ENCODE measurements at places on chromosomes 2 and 18. TPM values are rescaled to one million over a fixed set of nuclear protein-coding genes. Genes with fewer than 3 reads are reported as not detected.
A peak's percentile ranks its signal among the peaks of the same experiment; 100 is the strongest.

- H3K4me3 ChIP-seq = no peak overlapping the region
- peaks cover 26% of the 10 kb centered on the region for H3K4me1 ChIP-seq
- H3K27me3 ChIP-seq = no peaks in the 10 kb centered on the region
- DNase-seq = no peak
- H3K36me3 ChIP-seq = no peaks in the 10 kb centered on the region
Measured at GRCh38 chr2:231211486-231211885, 13.1 kb downstream of the ARMC9 start.

DNA sequence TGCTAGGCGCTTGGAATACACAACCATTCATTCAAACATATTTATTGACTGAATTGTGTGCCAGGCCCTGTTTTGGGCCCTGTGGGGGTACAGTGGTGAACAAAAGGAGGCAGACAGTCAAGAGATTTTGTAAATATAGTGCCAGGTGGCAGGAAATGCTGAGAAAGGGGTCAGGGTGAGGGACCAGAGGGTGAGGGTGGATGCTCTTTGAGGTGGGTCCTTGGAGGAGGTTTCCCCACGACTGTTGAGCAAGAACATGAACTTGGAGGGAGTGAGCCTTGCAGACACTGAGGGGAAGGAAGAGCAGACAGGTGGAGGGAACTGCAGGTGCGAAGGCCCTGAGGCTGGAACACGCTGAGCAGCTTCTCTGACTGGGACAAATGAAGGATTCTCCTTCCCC lies 40.7 kb downstream of the ODC1 start:
- no peaks in the 10 kb centered on the region for H3K36me3 ChIP-seq
- peak overlapping the region; percentile 86 for H3K27ac ChIP-seq
- peaks cover 84% of the 10 kb centered on the region for H3K4me1 ChIP-seq
- no peak for DNase-seq

DNA sequence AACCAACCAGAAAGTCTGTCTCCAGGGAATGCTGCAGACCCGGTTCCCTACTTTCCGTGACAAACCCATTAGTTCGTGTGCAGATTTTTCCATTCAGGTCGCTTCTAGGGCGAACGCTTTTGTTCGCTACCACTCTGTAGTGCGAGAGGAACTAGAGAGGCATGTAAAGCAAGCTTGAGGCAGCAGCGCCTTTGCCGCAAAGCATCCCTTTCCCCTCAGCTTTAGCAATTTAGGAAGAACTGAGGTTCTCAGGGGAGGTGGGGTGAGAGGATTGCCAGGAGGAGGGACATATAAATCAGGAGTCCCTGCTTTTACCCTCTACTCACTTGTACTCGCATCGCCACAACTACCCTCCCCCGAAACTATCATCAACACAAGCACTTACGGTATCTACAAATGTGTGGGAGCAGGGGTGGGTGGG lies 748 bp upstream of the ZNF804A start:
- H3K27me3 ChIP-seq = peaks cover 3% of the 10 kb centered on the region
- H3K27ac ChIP-seq = no peak overlapping the region
- peaks cover 6% of the 10 kb centered on the region for H3K4me1 ChIP-seq
- H3K4me3 ChIP-seq = peak overlapping the region; percentile 64

GRCh38 chr2:96507957-96508520 lies 2.9 kb upstream of the NEURL3 start:
- DNase-seq = peak; percentile 84
- H3K27ac ChIP-seq = no peak overlapping the region
- H3K27me3 ChIP-seq = peaks cover 1% of the 10 kb centered on the region
- H3K4me1 ChIP-seq = peaks cover 20% of the 10 kb centered on the region

DNA sequence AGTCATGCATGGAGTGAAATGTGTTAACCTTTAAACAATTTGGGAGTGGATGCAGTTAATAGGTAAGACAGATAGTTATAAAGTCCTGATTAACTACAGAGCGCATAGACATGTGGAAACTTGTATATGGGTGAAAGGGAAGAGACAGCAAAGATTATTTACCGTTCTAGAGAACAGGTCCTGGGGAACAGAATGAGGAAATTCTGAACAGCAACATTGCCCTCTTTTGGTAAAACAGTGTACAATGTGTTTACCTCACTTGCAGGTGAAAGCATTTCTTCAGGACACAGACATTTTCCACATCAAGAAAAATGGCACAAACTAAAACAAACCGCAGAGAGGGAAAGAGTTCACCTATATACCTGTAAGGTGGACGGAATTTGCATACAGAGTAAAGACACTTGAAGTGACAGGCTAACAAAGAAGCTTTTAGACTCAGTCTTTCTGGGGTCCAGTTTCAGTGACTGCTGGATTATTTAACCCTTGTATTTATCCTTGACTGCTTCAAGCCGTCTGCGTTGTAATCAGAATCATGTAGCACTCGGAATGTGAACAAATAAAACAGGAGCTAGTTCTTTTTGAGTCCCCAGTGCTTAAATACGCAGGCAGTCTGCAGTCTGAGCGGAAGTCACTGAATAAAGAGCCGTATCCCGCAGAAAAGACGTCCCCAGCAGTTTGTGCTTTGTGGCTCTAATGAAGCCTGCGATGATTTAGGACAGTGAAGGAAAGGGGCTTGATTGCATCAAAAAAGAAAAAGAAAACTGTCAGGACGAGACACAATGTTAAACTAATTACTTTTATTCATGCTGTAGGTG lies 364.8 kb upstream of the GALNT5 start:
- no peaks in the 10 kb centered on the region for H3K36me3 ChIP-seq
- H3K27ac ChIP-seq = no peak overlapping the region
- H3K4me3 ChIP-seq = peak overlapping the region; percentile 23
- H3K4me1 ChIP-seq = peaks cover 6% of the 10 kb centered on the region
- H3K27me3 ChIP-seq = no peaks in the 10 kb centered on the region

DNA sequence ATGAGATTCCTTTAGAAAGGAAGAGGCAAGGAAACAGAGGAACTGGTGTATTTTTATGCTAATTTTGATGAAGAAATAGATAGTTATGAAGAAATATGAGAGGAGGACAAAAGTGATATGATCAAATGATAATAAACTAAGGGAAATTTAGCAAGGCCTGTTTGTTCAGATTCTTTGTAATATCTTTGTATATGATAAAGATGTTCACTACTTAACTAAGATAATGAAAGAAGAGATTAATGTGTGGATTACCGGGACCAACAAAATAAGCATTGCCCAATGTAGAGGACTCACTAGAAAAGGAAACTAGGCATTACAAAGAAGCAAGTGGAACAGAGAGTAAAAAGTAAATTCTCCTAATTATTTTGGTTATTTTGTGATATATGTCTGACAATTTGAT lies 99.0 kb upstream of the FIGN start:
- H3K4me3 ChIP-seq = no peak overlapping the region
- DNase-seq = no peak
- no peaks in the 10 kb centered on the region for H3K27me3 ChIP-seq
- no peak overlapping the region for H3K27ac ChIP-seq

DNA sequence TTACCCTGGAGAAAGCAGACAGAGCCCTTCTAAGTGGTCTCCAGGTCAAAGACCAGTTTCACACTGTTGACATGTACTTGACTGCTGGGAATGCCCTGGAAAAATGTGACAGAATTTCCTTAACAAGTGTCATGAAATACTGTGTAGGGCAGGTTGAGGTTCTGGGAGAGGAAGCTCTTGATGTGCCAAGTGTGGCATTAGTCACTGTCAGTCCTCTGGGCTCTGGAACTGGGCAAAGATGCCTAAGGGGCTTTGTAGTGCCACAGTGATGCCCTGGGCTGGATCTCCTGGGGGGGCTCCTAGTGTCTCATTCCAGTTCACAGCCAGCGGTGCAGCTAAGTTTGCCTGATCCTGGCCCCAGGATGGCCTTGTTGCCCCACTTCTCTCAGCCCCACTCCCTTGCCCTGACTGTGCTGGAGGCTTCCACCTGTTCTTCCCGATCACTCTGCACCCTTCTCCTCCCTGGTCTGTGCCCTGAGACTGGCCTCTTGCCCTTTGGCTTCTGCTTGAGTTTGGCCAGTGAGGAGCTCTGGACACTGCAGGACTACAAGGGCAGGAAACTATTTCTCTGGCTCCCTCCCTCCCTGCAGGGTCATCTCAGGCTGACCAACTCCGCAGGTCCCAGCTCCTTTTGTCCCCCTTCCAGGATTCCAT lies 27.0 kb upstream of the FAM124B start:
- H3K27me3 ChIP-seq = no peaks in the 10 kb centered on the region
- H3K27ac ChIP-seq = no peak overlapping the region
- no peak for DNase-seq

DNA sequence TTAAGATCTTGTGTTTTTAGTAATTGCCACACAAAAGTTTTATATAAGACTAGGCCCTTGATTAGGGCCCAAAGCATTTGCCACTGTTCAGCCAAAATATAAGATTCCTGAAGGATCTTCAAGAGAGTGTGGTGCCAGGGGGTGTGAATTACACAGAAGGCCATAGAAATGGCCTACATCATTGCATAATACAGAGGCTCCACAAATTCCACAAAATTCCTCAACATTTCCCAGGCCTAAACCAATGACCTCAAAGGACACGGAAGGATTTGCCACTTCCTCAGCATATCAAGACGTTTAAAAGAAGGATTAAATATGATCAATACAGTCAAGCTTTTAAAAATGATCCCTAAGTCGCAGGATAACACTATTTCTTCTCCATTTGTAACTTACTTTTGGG lies 24.1 kb downstream of the COL6A3 start:
- peak overlapping the region; percentile 63 for H3K27ac ChIP-seq
- H3K4me3 ChIP-seq = no peak overlapping the region
- no peaks in the 10 kb centered on the region for H3K27me3 ChIP-seq
- no peak for DNase-seq
- peaks cover 25% of the 10 kb centered on the region for H3K36me3 ChIP-seq

DNA sequence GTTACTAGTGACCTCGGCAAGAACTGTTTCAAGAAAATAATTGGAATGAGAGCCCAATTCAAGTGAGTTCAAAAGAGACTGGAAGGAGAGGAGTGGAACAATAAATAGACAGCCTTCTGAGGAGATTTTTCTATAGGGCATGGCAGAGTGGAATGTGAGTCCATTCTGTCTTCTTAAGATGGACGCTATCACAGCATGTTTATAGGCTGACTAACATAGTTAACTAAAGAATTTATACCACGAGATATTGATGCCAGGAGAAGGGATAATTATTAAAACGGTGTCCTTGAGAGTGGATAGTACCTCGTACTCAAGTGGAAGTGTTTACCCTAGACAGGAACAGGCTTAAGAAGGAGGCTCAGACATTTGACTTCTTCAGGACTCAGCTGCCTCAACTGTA lies 143.5 kb upstream of the RBBP8 start:
- H3K4me1 ChIP-seq = no peaks in the 10 kb centered on the region
- H3K4me3 ChIP-seq = no peak overlapping the region
- no peak overlapping the region for H3K27ac ChIP-seq
- no peaks in the 10 kb centered on the region for H3K36me3 ChIP-seq

GRCh38 chr18:24168496-24168895 lies 29.6 kb downstream of the CABYR start:
- H3K27me3 ChIP-seq = no peaks in the 10 kb centered on the region
- no peak for DNase-seq
- peaks cover 40% of the 10 kb centered on the region for H3K36me3 ChIP-seq
- H3K4me1 ChIP-seq = no peaks in the 10 kb centered on the region

DNA sequence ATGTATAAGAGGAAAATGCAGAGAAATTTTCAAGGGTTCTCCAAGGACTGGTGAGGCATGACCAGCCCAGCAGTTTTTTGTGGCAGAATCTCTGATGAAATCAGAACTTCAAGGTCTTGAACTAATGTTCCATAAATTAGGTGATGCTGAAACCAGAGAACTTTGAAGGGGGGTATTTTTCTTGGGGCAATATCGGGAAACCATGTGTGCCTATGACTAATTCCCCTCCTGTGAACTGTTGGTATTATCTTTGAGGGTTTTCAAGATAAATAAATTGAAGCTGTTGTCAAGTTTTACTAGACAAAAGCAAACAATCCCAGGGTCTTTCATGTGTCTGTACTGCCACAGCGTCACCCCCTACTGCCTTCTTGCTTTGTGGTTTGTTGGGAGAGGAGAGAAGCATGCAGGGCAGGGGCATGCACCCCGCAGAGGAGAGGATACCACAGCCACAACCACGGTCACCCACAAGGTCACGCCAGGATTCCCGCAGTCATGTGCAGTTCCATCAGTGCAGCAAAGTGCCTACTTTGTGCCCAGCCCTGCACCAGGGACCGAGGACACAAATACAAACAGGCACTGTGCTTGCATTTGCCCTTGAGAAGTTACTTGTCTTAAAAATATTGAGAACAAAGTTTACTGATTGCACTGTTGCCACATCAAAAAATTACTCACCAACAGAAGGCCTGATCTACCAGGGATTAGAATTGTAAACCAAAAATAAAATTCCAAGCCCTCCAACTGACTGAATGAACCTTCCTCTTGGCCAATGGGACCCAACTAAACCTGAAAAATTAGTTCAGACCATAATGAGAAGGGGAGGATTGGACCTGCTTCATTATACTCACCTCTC lies 413.3 kb upstream of the TRIB2 start:
- DNase-seq = no peak
- no peaks in the 10 kb centered on the region for H3K36me3 ChIP-seq
- peaks cover 15% of the 10 kb centered on the region for H3K4me1 ChIP-seq
- H3K4me3 ChIP-seq = no peak overlapping the region
- no peak overlapping the region for H3K27ac ChIP-seq

DNA sequence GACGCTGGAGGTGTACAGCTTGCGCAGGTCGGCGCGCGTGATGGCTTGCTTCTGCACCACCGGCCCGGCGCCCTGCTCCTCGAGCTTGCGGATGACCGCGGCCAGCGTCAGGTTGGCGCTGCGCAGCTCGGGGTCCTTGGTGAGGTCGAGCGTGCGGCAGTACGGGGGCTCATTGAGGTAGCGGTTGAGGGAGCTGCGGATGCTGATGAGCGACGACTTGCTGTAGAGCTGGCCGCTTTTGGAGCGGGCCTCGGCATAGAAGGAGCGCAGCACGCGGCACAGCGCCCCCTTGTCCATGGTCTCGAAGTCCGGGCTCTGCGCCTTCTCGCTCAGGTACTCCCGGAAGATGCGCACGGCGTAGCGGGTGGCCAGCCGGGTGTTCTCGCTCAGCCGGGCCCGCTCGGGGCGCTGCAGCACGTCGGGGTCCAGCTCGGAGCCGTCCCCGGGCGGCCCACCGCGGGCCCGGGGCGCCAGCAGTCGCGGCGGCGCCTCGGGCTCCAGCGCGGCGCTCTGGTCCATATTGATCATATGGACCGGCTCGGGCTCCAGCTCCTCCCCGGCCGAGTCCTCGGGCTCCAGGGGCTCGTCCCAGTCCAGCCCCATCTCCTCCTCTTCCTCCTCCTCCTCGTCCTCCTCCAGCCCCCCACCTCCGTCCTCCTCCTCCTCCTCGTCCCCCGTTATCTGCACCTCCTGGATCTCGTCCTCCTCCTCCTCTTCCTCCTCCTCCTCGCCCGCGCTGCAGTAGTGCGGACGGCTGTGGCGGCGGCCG lies 523 bp downstream of the KCTD1 start:
- H3K27me3 ChIP-seq = peaks cover 35% of the 10 kb centered on the region
- peak overlapping the region; percentile 74 for H3K27ac ChIP-seq
- H3K36me3 ChIP-seq = no peaks in the 10 kb centered on the region
- peaks cover 55% of the 10 kb centered on the region for H3K4me1 ChIP-seq
- peak; percentile 86 for DNase-seq

The DNMT3A gene
- total RNA-seq = 18.6 TPM

The NOSTRIN gene
- 12.5 TPM for total RNA-seq
